ENCODE measurements at places on chromosomes 3 and 15.

GRCh38 chr15:81950841-81951414, 94.9 kb downstream of the MEX3B start:
- DNase-seq = no peak

- no peak for DNase-seq
Measured at GRCh38 chr3:106255870-106256248, 387.0 kb upstream of the CBLB start.

GRCh38 chr15:63186065-63186464, 3.3 kb upstream of the RAB8B start:
- DNase-seq = no peak

DNA sequence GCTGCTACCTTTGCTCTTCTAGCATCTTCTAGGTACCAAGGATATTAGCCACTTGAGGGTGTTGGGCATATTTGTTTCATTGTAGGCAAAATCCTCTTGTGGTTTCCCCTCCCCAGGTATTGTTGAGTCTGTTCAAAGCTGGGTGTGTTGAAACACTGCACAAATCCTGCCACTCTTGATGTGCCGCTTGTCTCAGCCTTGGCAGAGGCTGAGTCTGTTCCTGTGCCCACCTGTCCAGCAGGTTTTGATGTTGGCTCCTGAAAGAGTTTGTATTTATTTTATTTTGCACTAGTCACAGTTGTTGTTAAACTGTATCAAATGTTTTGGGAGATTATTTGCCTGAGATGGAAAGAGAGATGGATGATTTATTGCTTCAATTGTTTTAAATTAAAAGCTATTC, 136.2 kb downstream of the USP13 start:
- no peak for DNase-seq

DNA sequence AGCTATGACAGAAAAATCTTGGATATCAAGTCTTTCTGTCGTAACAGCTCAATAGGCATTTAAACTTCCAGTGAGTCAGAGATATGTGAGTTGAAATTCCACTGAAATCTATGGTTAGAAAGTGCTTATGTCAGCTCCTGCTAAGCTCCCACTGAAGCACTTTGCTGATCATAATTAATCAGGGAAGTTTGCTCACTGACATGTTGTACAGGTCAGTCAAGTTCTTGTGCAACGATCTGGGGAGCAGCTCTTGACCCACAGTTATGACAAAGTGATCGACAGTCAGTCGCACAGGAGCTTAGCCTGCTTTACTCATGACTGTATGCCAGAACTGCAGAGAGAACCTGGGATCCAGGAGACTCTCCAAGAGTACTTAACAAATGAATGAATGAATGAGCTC, 453.5 kb downstream of the SOX2 start:
- DNase-seq = no peak

DNA sequence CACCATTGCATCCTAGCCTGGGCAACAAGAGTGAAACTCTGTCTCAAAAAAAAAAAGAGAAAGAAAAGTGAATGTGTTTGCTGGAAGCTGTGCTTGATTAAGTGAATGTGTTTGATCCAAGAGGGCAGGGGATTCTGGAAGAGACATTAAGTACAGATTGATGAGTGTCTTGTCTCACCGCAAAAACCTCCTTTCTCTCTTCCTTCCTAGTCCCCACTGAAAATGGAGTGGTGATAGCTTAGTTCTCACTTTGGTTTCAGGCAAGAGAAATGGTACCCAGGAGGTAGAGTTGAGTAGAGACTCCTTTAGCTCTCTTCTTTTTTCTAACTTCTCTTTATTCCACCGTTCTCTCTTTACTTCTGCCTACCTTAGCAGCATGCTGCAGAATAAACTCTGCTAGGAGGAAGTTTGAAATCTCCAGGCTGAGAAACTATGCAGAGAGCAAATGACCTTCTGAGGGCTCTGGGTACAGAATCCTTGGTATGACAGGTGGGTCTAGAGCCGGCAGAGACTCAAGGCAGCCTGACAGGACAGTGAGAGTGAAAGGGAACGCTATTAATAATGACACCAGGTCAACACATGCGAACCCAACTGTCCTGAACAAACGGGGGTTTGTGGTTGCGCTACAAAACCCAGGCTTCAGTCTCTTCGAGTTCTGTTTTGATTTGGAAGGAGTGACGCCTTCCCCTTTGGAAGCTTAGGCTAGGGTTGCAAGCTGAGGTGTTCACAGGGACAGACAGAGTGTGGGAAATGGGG, 74.9 kb downstream of the SMAD3 start:
- DNase-seq = no peak

- DNase-seq = no peak
Measured at GRCh38 chr3:69983546-69984265, 15.8 kb upstream of the SAMMSON start.

DNA sequence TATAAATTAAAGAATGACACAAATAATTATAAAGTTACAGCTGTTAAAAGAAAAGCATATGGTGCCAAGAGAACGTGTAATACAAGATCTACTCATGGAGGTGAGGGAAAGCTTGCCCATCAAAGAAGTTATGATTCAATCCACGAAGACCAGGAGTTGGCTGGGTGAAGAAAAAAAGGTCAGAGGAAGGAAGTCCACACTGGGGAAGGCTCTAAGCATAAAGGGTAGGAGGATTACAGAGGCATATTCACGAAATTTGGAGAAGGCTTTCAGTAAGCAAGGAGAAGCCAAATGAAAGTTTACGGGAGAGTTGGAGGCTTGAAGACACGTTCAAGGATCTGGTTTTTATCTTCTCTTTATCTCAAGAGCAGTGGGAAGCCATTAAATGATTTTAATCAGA, 1.8 kb upstream of the TGFBR2 start:
- DNase-seq = no peak

DNA sequence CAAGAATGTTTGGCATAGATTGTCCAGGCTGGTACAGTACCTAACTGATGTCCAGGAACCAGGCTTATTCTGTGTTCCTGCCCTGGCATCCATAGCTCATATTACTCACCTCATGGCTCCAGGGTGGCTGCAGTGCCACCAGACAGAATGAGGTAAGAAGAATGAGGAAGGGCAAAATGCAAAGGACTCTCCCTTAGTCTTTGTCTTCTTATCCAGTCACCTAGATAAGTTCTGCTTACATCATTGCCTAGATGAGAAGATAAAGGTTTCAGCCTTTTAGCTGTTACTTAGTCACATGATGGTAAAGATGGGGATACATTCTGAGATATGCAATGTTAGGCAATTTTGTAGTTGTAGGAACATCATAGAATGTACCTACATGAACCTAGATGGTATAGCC, 45.8 kb downstream of the CHP1 start:
- no peak for DNase-seq

GRCh38 chr15:48946840-48947187, 16.9 kb downstream of the SHC4 start:
- DNase-seq = no peak

DNA sequence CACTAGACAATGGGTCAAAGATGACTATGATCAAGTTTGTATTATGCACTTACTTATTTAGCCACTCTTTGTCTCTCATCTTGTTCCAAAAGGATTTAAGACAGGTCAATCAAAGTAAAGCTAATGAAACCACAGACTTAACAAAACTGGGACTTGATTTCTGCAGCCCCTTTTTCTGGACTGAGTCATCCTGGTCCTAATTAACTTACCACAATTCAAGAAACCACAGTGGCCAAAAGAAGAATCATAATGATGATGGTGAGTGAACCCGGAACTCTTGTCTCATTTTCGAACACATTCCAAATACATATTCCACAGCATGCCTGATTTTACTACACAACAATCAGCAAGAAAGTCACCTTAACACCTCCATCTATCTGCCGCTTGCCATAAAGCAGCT, 1333.0 kb downstream of the ROBO1 start:
- DNase-seq = no peak
